ENCODE measurements at places on chromosomes 1 and 21.

DNA sequence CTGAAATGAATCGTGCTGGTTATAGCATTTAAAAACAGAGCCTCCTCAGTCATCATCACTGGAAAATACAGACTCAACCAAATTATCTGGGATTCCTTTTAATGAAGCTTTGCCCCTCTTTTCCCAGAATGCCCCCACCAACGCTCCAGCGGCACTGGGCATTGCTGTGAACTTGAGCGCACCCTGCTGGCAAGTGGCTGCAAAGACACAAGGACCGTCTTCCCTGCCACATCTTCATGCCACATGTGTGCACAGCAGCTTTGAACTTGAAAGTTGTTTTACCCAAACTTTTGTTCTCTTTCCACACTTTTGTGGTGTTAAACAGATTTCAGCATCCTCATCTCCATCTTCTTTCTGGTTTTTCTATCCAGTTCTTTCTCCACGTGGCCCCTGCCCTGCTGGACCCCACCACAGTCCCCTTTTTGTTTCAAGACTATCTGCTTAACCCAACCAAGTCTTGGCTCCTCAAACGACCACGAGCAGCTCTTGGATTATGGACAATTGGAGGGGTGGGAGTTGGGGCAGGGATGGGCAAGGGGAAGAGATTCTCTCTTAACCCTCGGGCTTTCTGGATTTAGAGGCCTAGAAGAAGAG is 12.8 kb upstream of the LMX1A start:
- no peak for DNase-seq

- DNase-seq: no peak
Measured at GRCh38 chr1:217275655-217276398, 355.1 kb downstream of the GPATCH2 start.

DNA sequence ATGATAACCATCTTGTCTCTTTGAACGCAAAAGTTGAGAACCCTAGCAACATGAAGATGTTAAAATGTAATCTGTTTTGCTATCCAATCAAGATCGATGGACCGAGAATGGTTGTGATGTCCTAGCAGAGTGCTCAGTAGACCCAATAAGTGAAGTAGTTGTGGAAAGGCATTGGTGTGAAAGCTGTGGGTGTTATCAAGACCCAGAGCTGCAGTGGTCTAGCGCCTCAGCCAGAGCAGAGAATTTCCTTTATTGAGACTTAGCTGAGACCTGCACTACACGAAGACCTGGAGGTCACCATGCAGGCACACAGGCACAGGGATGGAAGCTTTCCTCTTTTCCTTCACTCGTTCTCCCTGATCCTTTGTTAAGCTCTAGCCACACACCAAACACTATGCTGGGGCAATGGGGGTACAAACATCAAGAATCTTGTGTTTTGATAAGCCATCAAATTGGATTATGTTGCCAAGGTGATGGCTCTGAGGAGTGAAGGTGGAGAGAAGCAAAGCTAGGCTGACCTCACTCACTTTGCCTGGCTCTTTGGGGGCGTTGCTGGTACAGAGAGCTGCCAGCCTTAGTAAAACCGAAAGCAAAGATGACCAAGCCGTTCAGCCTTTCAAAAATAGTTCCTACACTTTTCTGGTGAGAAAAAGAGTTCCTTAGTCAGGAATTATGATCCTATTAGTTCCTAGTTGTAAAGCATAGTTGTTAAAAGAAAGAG is 24.1 kb downstream of the METTL13 start:
- DNase-seq: no peak

GRCh38 chr1:36417931-36418330 is 20.2 kb upstream of the LSM10 start:
- no peak for DNase-seq

- no peak for DNase-seq
Measured at GRCh38 chr1:78619446-78619802, 824 bp upstream of the IFI44L start.

- no peak for DNase-seq
Measured at GRCh38 chr1:160578525-160579191, 638 bp downstream of the CD84 start.

DNA sequence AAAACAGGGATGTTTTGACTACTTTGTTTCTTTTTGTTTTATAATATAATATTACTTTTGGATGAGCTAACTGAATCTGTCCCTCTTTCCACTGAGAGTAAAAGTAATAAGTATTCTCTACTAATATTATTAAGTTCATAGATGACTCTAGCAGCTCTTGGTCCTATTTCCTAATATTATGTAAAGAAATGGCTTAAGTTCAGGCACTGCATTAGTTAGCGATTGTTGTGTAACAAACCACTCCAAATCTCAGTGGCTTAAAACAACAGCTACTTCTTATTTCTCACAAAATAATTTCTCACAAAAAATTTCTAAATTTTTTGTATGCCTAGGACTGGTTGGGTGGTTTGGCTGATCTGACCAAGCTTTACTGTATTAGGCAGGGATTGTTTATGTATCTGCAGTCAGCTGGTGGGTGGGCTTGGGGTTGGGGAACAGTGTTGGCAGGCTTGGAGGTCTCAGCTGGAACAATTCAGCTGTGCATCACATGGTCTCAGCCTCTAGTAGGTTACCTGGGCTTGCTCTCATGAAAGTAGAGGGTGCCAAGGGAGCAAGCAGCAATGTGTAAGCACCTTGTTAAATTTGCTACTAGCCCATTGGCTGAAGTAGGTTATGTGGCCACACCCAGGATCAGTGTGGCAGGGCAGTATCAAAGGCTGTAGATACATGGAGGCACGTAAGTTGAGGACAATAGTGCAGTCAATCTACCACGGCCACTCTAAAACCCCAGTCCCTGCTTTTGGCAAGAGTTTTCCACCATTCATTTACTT is 8.8 kb upstream of the CCT8 start:
- DNase-seq: no peak

GRCh38 chr1:200970771-200971427 is 52.6 kb downstream of the KIF21B start:
- DNase-seq: no peak

GRCh38 chr1:57470036-57470435 is 46.2 kb upstream of the DAB1 start:
- no peak for DNase-seq

- no peak for DNase-seq
Measured at GRCh38 chr1:233599542-233600073, 14.3 kb upstream of the KCNK1 start.

Data from stimulated activated CD8-positive, alpha-beta memory T cell treated with anti-CD3 and anti-CD28 coated beads, Interleukin-4, amount 100 ng/mL, for 1 hour (primary cell).